ENCODE measurements at places on chromosomes 2 and 18.

- no peak for DNase-seq
Observed at GRCh38 chr2:219422952-219423534, 4.9 kb downstream of the DES start.

- DNase-seq, result no peak
Observed at GRCh38 chr2:203905656-203906055, 30.9 kb upstream of the ICOS start.

- DNase-seq, result peak; percentile 44
Observed at GRCh38 chr2:53987336-53987921, 16.6 kb upstream of the PSME4 start.

DNA sequence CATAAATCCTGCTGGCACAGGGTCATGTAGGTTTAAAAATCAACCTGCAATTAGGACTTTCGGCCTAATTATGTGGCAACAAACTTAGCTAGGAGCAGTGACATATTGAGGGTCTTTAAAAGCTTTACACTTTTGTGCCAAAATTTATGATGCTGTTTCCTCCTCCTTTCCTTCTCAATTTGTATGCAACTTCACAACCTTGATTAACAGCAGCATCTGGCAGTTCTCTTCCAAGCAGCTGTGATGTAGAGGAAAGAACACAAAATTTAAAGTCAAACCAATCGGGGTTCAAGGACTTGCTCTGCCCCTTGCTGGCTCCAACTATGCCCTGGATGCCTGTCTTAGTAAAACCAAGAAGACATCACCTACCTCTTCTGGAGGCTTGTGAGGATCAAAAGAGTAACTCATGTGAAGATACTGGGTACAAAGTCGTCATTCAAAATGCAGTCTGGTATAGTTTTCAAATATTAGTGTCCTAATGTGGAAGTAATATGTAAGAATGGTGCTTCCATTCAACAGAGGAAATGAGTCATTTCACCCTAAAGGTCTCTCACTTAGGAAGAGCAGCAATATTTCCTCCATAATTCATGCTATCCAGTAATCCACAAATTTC is 94.7 kb downstream of the ANKRD44 start:
- peak; percentile 56 for DNase-seq

DNA sequence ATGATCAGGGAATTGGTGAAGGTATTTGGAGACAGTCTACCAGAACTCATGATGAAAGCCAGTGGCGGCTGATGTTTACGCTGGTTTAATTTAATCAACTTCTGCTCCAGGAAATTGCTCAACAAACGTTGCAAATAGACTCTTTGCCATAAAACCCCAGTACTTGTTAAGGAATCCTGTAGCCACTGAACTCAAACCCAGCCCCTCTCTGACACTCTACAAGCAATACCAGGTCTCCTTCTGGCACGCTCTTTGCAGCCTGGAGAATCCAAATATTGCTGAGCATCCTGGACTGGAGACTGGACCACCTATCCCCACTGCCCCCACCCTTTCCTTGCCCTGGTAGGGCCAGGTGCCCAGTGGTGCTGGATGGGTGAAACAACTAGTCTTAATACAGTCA is 308.2 kb downstream of the FBXO15 start:
- no peak for DNase-seq

- DNase-seq, result no peak
Observed at GRCh38 chr2:23005469-23005868, 379.5 kb upstream of the KLHL29 start.

DNA sequence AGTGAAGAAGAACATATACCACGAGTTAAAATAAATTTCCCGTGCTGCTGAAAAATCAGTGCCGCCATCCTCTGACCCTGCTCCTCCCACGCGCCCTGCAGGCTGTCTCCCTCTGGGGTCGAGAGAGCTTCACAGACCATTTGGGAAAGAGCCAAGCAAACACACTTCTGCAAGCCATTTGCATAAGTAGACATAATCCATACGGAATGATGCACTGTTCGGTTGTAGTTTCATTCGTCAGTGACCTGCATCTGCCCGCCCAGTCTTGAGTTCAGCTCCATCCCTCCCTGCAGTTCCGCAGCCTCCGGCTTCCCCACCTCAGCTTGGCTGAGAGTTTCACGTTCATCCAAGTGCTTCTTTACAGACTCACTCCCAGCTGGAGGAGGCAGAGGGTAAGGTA is 69.6 kb downstream of the TRAPPC12 start:
- DNase-seq, result no peak

GRCh38 chr2:100554798-100555407 is 7.9 kb upstream of the PDCL3 start:
- no peak for DNase-seq

DNA sequence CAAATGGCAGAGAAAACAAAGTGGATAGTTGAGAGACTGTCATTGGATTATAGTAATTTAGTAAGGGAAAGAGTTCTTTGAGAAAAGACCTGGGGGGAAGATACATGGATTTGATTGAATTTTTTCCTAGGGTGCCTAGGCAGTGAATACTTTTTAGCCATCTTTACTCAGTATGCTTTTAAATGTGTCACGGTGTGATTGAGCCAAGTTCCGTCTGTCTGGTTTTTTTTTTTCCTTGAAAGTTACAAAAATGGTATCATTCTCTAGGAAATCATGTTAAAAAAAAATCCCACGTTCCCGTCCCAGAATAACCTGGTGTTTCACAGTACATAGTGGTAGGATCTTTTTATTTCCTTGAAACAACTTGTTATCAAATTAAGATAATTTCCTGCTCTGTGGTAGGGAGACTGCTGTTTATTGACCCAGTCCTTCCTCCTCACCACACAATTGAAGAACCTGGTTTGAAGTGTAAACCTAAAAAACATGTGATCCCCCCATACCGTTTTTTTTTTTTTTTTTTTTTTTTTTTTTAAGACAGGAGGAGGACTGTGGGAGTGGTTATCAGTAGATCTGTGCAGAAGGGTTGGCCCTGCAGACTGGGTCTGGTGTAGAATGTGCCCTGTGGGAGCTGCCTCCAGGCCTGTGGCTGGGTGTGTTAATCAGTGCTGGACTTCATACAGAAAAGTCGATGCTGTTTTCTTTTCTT is 55.1 kb downstream of the DGKD start:
- no peak for DNase-seq

DNA sequence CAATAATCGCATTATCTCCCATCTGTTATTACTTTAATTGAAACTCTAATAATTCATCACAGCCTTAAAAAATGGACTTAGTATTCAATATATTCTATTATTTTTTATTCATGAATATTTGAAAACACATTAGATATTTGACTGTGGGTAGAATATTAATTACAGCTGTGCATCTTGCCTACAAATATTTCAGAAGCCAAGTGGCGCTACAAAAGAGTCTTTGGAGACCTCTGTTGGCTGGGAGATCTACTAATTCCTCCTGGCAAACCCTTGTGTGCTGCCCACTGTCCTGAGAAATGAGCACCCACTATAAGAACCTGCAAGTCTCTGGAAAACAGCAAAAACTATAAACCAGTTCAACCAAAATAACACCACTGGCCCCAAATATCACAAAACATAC is 54.5 kb downstream of the PRELID3A start:
- no peak for DNase-seq

GRCh38 chr2:213065583-213066442 is 85.6 kb downstream of the IKZF2 start:
- DNase-seq, result peak; percentile 24

- no peak for DNase-seq
Observed at GRCh38 chr18:9619990-9620389, 5.6 kb upstream of the PPP4R1 start.

DNA sequence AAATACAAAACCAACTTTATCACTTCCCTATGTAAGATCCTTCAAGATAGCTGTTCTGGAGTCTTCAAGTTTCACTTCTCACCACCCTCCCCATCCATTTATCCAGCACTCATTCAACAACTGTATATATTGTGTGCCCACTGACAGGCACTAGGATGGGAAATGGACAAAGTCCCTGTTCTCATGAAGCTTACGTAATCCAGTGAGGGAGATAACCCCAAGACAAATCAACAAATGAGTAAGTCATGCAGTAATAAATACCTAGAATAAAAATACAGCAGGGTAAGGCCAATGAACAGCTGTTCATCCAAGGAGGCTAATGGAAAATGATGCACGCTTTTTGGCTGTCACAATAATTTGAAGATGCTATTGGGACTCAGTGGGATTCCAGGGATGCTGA is 133.8 kb downstream of the MEMO1 start:
- peak; percentile 18 for DNase-seq

DNA sequence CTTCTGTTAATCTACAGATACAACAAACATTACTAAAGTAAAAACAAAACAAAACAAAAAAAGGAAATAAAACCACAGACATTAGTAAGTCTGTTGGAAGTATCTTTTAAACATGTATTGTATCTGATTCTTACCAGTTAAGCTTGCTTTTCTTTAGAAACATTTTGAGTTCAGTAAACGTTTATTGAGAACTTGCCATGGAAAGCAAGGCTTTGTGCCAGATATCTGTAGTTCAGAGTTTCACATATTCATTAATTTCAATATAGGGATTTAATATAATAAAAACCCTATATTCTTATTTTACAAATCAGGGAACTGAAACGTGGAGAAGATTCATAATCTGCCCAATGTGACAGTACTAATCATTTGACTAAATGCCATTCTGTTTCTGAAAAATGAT is 1101.0 kb upstream of the GYPC start:
- DNase-seq, result no peak

DNA sequence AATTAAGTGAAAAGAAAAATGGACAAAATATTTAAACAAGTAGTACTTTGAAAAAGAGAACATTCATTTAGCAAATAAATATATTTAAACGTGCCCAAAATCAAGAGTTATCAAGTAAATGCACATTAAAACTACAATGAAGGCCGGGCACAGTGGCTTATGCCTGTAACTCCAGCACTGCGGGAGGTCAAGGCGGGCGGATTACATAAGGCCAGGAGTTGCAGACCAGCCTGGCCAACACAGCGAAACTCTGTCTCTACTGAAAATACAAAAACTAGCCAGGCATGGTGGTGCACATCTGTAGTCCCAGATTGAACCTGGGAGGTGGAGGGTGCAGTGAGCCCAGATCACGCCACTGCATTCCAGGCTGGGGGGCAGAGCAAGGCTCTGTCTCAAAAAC is 9.8 kb downstream of the STAM2 start:
- no peak for DNase-seq

DNA sequence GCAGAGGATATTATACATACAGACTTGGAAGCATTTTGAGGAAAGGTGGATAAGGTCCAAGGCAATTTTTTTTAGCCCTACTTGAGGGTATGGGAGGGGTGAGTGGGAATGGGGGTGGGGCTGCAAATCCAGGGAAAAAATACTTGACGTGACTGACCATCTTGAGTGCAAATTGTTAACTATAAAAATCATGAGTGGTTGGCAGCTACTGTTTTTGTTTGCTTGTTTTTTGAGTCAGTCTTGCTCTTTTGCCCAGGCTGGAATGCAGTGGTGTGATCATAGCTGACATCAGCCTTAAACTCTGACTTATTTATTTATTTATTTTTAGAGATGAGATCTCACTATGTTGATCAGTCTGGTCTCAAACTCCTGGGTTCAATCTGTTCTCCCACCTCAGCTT is 458.8 kb downstream of the PIK3C3 start:
- no peak for DNase-seq

DNA sequence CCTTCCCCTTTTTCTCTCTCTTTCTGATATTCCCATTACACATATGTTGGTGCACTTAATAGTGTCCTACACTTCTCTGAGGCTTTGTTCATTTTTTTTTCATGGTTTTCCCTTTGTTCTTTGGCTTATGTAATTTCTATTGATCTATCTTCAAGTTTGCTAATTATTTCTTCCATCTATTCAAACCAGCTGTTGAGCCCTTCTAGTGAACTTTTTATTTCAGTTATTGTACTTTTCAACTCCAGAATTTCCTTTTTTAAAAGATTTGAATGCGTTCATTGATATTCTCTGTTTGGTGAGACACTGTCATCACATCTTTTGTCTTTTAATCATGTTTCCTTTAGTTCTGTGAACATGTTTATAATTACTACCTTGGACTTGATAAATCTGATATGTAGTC is 118.2 kb downstream of the ARHGEF4 start:
- DNase-seq, result no peak

GRCh38 chr2:25266399-25266798 is 75.3 kb downstream of the DNMT3A start:
- DNase-seq, result no peak

GRCh38 chr2:215973954-215974699 is 39.2 kb downstream of the MREG start:
- peak; percentile 45 for DNase-seq

- no peak for DNase-seq
Observed at GRCh38 chr18:2534906-2535305, 36.4 kb downstream of the METTL4 start.

DNA sequence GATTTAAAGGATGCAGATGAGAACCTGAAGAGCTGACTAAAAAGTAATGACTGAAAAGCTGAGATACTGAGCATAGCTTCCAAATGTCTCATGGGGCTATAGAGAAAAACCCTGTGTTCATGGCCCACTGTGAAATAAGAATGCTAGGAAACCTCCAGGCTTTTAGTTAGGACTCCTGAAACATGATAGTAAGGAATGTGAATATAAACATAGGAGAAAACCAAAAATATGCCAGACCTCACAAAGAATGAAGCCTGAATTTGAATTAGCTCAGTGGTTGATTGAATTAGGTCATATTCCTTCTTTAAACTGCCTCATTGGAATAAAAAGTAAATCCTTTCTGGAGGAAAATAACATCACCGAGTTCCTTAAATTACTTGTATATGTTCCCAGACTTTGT is 194.5 kb upstream of the NXPH2 start:
- no peak for DNase-seq

DNA sequence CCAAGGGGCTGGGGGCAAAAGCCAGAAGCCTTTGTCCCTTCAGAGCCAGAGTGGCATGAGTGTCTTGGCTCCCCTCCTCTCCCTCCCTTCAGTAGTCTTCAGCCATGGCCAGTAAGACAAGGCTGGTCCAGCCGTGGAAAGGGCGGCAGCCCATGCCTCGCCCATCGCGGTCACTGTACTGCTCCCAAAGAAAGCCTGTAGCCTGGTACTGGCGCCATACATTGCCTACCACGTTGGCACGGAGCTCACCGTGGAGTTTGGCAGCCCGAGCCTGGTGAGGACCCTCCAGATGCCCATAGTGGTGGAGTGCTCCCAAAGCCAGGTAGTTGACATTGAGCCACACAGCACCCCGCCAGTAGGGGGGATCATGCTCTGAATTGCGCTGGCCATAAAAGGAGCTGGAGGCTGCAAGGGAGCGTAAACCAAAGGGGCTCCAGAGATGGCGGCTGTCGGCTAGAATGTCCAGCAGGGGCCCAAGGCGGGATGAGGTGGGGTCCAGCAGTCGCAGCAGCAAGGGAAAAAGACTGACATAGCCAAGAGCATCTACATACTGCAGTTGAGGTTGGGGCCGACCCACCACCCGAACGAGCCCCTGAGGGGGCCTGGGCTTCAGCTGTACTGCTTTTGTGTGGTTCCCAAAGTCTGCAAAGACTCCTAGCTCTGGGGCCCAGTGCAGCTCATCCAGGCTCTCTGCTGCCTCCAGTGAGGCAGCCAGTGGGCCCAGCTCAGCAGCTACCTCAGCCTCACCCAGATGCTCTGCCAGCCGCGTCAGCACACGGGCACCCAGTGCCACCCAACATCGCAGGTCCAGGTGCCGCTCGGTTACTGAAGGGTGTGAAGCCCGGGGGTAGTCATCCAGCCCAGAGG is 3.2 kb downstream of the WBP1 start:
- no peak for DNase-seq
